IPS DF 6.9 (cell line): ENCODE measurements at places on chromosomes 6 and 20.

DNA sequence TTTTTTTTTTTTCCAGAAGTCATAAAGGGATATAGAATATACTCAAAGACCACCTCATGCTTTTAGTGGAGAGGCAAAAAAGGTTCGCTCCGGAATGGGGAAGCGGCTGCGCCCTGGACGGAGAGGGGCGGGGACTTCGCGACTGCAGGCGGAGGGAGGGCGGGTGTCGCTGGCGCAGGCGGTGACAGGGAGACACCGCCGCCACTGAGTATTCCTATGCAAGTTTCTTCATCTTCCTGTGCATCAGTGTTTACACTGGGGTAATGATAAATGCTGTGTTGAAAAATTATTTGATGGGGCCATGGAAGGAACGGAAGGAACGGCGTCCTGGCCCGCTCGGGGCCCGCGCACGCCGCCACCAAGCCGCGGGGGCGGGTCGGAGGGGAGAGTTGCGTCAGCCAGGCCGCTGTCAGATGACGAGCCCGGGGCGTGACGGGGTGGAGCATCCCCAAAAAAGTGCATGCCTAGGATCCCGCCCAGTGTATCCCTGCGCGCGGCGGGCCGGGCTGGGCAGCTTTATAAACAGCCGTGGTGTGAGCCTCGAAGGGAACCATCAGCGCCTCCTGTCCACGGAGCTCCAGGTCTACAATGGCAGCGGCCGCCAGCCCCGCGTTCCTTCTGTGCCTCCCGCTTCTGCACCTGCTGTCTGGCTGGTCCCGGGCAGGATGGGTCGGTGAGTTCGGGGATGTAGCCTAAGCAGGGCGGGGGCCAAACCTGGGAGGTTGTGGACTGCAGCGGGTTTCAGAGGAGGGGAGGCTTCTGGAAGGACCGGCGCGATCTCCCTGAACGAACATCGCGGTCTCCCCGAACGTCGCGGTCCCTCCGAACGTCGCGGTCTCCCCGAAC is at the start of gene ULBP1:
TSS of gene ULBP1 (plus strand) at position 482 of the 846 bp plus-strand sequence. CDS start at position 589, 107 bp downstream.
- DNase-seq = peak; percentile 67

GRCh38 chr6:2793534-2794151 is 28.4 kb downstream of the WRNIP1 start:
- DNase-seq = no peak

DNA sequence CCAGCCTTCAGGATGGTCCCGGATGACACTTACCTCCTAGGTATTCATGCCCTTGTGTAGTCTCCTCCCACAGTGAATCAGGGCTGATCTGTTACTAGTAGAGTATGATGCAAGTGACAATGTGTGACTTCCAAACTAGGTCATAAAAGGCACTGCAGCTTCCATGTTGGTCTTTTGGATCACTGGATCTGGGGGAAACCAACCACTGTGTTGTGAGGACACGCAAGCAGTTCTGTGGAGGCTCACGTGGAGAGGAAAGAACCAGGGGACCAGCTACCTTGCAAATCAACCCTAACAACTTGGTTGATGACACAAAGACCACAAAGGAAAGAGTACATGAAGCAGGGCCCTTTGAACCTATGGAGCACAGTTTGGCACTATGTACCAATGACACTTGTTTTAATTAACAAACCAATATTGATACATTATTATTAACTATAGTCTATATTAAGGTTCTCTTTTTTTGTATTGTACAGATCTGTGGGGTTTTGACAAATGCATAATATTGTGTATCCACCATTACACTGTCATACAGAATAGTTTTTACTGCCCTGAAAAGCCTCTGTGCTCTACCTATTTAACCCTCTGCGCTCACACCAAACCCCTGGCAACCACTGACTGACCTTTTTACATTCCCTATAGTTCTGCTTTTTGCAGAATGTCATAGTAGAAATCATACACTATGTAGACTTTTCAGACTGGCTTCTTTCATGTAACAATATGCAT is 16.3 kb upstream of the SDCBP2 start:
- DNase-seq = no peak

DNA sequence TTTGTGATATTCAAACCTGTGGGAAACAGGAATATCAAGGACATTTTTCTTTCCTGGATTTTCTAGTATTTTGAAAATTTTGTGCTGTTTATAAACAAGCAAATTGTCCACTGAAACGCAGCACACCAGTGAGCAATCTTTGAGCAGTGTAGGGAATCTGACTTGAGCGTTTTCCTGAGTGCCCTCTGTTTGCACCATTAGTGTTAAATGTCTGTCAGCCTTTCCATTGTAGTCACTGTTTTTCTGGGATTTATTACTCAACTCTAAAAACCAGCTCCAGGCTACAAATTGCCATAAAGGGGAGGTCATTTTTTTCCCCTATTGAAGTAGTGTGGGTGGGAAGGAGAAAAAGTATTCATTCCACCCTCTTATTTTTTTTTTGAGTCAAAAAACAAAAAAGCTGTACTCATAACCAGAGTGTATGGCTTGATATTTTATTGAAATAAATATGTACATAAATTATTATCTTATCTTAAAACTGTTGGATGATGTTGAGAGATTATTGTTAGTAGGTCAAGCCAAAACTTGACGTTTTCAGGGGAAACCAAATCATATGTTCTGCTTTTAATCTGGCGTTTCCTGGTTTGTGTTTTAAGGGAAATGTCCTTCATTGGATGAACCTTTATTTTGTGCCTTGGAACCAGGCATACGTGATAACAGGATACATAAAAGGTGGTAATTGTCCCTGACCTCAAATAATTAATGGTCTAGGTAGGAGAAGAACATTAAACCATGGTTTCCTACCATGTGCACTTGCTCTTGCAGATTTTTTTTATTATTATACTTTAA is 51.8 kb downstream of the TSHZ2 start:
- no peak for DNase-seq

GRCh38 chr6:133740218-133740617 is 148.7 kb upstream of the TCF21 start:
- DNase-seq = no peak

- no peak for DNase-seq
Observed at GRCh38 chr20:63588641-63589041, 14.6 kb upstream of the HELZ2 start.

- no peak for DNase-seq
Observed at GRCh38 chr20:59733351-59733750, 129.0 kb downstream of the PHACTR3 start.

GRCh38 chr6:32685603-32686002 is 19.1 kb upstream of the HLA-DQB1 start:
- DNase-seq = no peak

- no peak for DNase-seq
Observed at GRCh38 chr6:151388997-151389617, 2.3 kb downstream of the ZBTB2 start.

DNA sequence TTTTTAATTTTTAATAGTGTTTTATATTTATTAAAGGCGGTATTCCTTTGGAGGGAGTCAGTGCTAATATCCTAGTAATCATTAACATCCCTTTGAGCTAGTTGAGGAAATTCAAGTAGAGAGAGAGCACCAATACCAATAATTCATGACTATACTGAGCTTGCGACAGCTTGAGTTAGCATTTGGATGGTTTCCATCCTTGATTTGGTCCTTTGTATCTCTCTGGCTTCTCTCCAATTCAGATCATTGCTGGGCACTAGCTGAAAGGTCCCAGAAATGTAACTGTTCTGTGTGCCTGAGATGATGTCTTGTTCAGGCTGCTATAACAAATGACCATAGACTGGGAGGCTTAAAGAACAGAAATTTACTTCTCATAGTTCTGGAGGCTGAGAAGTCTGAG is 77.0 kb downstream of the RNF144B start:
- no peak for DNase-seq

GRCh38 chr6:31899215-31899614 is 1.7 kb upstream of the EHMT2 start:
- DNase-seq = no peak

GRCh38 chr20:53805895-53806384 is 212.3 kb upstream of the ZNF217 start:
- DNase-seq = no peak

- DNase-seq = no peak
Observed at GRCh38 chr6:135202836-135203235, 21.7 kb downstream of the MYB start.

DNA sequence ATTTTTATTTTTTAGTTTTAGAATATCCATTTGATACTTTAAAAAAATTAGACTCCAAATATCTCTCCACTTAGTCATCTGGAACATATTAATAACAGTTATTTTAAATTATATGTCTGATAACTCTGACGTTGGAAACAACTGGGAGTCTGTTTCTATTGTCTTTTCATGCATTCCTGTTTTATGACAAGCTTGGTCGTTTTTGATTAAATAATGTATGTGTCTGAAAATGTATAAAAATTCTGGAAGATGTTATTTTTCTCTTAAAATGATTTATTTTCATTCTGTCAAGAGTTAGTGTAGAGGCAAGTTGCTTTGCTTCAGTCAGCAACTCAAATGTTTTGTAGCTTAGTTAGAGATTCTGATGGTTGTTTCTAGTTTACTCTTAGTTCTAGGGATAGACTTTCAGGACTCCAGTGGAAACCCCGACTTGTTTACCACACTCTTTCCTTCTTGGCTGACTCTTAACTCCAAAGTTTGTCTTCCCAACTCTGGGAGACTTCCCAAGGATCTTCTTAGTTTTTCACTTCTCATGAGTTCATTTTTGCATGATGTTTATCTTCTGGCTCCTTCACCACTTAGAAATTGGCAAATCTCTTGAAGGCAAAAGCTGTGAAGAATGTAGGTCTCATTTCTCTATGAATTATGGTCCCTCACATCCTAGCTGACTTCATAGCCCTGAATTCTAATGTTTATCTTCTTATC is 190.9 kb downstream of the LAMA2 start:
- no peak for DNase-seq
